ENCODE measurements at places on chromosomes 3 and 15.
A peak's percentile ranks its signal among the peaks of the same experiment; 100 is the strongest.

DNA sequence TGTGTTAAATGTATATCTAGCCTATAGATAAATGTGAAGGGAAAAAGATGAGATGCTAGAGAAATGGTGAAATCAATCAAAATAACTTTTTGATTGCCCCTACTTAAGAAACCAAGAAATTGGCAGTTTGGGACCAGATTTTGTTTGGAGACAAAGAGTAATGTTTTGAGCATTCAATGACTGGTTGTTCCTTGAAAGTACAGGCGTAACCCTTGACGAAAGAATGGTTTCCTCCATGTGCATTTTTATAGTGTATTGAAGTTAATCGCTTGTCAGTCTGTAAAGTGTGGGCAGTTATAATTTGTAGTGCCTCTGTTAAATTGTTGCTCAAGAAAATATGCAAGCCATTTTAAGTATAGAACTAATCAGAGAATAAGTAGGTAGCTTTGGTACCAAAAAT lies 1.2 kb downstream of the KIF23 start:
- no peak for DNase-seq

- DNase-seq = no peak
Observed at GRCh38 chr15:44193651-44194322, 1.3 kb downstream of the FRMD5 start.

- DNase-seq = no peak
Observed at GRCh38 chr3:10770547-10770946, 45.5 kb upstream of the SLC6A11 start.

- peak; percentile 37 for DNase-seq
Observed at GRCh38 chr15:41848631-41849030, 10.0 kb downstream of the PLA2G4B start.

GRCh38 chr3:38648659-38649499 lies 608 bp downstream of the SCN5A start:
- DNase-seq = no peak

DNA sequence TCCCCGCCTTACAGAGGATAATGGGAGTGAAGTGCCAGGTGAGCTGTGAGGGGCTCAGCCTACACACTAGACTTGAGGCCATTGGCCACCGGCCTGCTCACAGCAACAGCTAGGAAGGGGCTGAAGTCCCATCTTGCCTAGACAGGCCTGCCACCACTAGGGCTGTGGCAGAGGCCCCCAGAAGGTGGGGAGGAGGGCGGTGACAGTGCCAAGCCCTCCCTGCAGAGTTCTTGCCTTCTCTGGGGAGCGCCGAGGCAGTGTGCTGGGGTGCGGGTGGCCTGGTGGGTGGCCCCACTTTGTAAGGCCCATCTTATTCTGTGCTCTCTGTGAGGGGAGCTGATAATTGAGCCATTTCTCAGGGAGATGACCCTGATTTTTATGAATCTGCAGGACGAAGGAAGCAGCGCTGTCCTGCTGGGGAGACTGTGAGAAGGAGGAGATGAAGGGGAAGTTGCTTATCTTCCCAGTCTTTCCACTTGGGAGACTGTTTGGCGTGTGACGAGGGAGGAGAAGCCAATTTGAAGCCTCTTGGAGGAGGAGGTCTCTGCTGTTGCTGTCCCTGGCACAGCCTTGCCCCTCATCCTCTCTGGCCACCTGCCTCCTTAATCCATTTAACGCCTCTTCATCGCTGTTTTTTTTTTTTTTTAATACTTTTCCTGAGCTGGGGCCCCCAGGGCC lies 104.3 kb downstream of the LINGO1 start:
- no peak for DNase-seq

GRCh38 chr3:39531066-39531465 lies 63.6 kb downstream of the MOBP start:
- DNase-seq = no peak

GRCh38 chr3:177371888-177372287 lies 174.6 kb upstream of the TBL1XR1 start:
- no peak for DNase-seq

DNA sequence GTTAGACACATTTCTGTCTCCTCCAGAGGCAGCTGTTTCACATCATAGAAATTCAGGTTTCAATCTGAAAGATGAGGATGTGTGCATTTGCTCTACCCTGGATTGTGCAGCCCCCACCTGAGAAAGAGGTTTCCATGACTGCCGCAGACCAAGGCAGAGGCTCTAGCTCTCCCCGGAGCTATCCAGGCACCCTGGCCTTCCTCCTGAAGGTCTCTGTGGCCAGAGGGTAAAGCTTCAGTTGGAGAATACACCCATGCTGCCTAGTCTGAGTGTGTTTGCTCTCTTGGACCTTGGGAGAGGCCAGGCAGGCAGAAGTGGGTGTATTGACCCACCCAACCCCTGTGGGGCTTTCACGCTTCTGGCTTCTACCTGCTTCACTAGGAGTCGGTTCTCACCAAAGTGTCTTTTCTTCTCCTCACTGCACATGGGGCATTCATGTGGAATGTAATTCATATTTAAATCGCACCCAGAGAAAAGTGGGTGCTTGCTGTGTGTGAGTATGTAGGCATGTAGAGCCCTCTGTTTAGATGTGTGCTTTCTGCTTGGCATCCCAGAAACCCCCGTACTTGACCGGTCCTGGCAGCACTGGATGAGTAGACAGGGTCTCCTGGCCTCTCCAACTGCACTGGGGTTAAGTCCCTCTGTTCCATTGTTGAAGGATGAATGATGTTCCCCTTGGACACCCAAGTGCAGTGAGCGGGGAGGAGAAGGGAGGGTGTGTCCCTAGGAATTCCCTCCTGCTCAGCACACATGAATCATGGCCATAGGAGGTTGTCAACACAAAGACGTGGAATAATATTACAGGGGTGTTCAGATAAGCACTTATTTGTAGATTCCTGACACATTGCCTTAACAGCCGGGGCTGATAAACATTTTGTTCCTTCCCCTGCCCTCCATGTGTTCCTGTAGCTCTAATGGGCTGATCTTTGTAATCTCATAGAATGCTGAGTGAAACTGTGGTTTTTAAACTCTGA lies 20.3 kb upstream of the RAB6B start:
- no peak for DNase-seq

DNA sequence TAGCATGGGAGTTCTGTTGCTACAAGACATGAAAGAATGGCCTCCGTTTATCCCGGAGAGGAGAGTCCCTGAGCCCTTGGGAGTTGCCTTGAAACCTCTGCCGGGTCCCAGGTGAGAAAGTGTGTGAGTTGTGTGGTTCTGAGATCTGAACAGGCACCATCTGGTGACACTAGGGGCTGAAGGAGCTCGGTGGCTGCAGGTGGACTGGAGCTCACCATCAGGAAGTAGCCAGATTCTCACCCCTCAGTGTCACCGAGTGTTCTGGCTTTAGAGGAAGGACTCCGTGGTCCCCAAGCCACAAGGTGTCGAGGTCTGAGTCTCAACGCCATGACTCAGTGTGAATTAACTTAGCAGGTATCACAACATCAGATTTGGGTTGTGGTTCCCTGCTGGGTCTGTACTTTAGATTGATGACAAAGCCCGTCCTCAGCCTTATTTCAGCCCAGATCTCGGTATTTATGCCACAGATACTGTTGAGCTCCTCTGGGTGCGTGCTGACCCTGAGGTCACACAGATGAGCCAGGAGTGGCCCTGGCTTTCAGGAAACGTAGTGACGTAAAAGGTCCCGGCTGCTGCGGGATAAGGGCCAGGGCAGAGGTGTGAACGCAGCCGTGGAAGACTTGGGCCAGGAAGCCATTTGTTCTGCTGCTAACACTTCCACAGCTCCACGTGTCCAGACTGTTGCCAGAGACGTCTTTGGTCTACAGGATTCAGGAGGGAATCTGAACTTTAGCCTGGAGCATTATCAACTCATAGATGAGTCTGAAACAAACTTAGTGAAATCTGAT lies 54.4 kb downstream of the PGPEP1L start:
- DNase-seq = no peak

- no peak for DNase-seq
Observed at GRCh38 chr3:182305881-182306665, 487.2 kb upstream of the ATP11B start.

DNA sequence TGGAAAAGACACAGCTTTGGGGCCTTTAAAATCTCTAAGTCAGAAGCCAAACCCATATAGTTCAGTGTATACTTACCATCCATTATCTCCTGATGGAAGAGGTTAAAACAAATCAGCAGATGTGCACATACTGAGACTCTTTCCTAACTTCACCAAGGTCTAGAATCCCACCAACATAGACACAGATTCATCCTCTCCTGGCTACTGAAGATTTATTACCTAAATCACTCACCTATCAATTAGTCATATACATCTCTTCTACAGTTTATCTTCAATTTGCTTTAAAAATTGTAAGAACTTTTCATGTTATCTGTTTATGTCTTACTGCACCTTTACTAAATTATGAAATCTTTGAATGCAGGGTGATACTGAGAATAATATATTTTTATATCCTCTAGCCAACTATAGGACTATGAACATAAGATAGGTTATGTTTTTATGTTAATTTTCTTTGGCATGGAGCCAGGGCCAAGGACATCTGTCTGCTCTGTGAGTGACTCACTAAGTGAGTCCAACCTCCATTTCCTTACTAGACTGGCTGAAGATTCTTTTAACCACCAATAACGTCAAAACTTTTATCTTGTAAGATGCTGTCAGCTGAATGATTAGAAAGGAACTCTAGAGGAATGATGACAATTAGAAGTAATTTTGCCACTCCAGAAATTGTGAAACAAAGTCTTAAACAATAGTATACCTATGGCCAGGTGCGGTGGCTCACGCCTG lies 397.6 kb downstream of the FOXP1 start:
- DNase-seq = no peak

GRCh38 chr3:149266736-149267135 lies 45.1 kb upstream of the CP start:
- no peak for DNase-seq

DNA sequence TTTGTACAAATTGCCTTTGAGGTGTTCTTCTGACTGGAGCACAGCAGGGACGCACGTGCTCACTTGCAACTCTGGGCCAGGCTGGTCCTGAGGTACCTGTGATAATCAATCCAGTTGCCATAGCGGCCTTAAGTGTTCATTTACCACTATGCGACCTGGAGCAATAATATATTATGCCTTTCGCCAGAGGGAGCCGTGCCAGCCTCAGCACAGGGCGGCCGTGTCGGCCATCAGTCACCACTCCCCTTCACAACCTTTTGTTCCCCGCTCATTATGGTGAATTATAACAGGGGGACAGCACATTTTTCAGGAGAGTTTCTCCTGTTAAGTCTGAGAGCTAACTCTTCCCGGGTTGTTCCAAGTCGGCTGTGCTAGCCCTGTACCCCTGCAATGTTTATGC lies 289.7 kb downstream of the RORA start:
- DNase-seq = no peak

DNA sequence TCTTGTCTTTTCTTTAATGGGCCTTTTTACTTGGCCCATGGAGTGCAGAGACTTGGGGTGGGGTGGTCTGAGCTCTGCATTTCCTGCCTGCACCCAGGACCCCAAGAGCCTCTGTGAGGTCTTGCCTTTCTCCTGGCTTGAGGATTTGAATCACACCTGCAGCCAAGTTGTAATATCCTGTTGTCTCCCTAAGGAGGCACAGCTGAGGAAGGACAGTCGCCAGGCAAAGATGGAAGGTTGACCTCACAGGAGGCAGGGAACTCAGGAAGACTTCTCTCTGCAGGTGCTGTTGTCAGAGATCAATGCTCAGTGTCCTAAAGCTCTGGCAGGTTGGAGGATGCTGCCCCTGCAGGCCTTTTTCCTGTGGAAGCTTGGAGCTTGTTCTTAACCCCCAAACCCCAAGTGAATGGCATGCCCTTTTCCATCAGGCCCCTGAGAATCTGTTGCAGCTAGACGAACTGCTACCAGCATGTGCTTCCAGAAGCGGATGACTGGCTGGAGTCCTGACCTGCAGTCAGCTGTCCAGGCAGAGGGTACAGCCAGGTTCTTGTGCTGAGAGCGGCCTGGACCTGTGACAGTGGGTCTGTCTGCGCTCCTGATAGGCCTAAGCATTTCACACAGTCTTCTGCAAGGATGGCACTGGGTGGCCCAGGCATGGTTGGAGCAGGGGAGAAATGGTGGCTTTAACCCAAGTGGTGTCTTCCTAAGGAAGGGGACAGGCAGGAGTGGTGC lies 120.0 kb downstream of the EEFSEC start:
- DNase-seq = no peak
